Keratinocyte (primary cell): ENCODE measurements at places on chromosomes 6 and 20. TPM values are rescaled to one million over a fixed set of nuclear protein-coding genes. Genes with fewer than 3 reads are reported as not detected.

DNA sequence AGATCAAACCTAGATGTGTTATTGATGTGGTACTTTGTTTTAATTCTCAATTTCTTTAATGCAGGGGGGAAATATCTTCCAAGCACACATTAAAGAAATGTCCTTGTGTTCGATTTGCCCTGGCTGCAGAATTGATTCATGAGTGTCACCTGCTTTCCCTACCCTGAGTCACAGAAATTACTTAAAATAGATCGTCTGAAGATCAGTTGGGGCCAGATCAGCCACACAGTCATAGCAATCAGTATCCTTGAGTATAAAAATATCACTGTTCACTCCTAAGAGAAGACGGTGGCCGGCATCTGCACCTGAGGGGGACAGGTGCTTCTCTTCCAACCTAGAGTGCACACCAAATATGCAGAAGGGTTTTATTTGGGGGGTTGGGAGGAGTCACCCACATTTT, 115.2 kb upstream of the RIN2 start:
- no peak for DNase-seq
- H3K4me1 ChIP-seq, result no peaks in the 10 kb centered on the region
- no peak overlapping the region for H3K4me3 ChIP-seq

DNA sequence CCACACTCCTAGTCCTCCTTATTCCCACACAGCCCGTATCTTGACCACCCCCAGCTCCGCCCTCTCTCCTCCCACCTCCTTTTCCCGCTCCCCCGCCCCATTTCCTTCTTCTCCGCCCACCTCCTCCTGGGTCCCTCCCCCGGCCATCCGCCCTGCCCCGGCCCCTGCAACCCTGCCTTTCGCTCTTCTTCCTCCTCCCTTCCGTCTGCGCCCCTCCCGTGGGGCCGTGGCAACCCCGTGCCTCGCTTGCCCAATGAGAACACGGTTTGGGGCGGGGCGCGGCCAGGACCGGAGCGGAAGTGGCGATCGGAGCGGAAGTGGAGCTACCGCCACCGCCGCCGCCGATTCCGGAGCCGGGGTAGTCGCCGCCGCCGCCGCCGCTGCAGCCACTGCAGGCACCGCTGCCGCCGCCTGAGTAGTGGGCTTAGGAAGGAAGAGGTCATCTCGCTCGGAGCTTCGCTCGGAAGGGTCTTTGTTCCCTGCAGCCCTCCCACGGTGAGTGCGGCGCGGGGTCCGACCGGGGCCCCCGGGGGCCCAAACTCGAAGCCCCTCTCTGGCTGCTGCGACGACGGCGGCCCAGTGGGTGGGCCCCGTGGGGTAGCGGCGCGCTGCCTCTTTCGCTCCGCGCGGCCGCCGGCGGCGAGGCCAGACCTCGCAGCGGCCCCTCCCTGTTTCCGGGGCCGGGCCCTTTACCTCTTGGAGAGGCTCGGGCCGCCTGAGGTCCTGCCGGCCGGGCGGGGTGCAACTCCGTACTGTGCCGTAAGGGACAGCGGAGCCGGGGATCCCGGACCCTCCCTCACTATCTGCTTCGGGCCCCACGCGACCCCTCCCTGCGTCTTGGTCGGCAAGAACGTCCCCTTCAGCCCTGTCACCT, at the start of gene YWHAB:
Gene YWHAB (plus strand): TSS at position 314 of the 874 bp plus-strand sequence. CDS start 15,829 bp downstream, outside the sequence.
- peak; percentile 57 for DNase-seq
- H3K4me1 ChIP-seq, result peaks cover 31% of the 10 kb centered on the region
- peak within 1 kb of the TSS; percentile 86 for H3K27ac ChIP-seq

DNA sequence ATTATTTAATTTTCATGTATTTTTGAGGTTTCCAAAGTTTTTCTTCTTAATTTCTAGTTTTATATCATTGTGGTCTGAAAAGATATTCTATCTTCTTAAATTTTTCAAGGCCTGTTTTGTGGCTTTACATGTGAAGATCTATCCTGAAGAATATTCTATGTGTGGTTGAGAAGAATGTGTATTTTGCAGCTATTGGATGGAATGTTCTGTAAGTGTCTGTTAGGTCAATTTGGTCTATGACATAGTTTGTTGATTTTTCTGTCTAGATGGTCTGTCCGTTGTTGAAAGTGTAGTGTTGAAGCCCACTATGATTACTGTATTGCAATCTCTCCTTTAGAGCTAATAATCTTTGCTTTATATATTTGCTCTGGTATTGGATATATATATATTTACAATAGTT, 125.7 kb downstream of the CRYBG1 start:
- H3K4me1 ChIP-seq, result peaks cover 22% of the 10 kb centered on the region
- no peaks in the 10 kb centered on the region for H3K27me3 ChIP-seq
- DNase-seq, result no peak
- H3K4me3 ChIP-seq, result no peak overlapping the region

The ARMH2 gene
- polyA plus RNA-seq, result not detected in 3 replicates

The SLC32A1 gene
- not detected in 3 replicates for polyA plus RNA-seq

DNA sequence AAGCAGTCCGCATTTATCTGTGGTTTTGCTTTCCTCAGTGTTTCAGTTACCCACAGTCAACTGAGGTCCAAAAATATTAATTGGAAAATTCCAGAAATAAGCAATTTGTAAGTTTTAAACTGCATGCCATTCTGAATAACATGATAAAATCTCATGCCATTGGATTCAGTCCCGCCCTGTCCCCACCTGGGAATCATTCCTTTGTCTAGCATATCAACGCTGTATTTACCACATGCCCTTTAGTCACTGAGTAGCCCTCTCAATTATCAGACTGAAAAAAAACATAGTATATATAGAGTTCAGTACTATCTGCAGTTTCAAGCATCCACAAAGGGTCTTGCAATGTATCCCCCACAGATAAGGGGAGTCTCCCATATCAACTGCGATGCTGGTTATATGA, 17.1 kb downstream of the RANBP9 start:
- no peak for DNase-seq
- no peak overlapping the region for H3K27ac ChIP-seq
- H3K4me1 ChIP-seq, result peaks cover 13% of the 10 kb centered on the region
- H3K4me3 ChIP-seq, result no peak overlapping the region
- H3K27me3 ChIP-seq, result no peaks in the 10 kb centered on the region
- peaks cover 10% of the 10 kb centered on the region for H3K36me3 ChIP-seq

The HLA-DOB gene
- polyA plus RNA-seq, result 9.2 to 12.7 TPM (median 12.5 TPM) in 3 replicates

The SLC26A8 gene
- 0.02 to 0.18 TPM (median 0.04 TPM) in 3 replicates for polyA plus RNA-seq

The SMOC2 gene
- polyA plus RNA-seq, result 0.46 to 1.1 TPM (median 0.85 TPM) in 3 replicates

DNA sequence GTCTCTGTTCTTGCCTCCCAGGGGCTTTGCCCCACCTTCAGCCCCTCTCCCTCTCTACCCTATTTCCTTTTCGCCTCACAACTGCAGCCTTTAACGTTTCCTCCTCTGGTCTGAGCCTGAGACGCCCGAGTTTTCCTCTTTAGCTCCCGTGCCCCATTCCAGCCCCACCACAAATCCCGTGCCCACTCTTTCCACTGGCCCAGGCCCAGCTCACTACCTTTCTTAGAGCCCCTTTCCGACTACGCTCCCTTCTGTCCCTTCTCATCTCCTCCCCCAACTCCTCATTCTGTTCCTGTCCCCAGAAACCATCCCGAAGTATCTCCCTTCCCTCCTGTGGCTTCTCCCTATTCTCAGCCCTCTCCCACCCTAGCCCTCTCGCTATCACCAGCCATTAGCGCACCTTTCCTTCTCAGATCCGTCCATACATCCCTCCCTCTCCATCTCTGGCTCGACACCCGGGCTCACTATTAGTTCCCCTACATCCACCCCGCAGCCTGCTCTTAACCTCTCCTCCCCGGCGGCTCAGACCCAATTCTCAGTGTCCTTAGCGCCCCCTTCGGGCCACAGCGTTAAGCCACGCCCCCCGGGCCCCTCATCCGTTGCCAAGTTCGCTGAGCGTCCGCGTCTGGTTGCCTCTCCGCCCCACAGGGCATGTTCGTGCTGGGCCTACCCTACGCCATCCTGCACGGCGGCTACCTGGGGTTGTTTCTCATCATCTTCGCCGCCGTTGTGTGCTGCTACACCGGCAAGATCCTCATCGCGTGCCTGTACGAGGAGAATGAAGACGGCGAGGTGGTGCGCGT, 2.7 kb downstream of the SLC32A1 start:
- DNase-seq, result no peak
- H3K27ac ChIP-seq, result no peak overlapping the region
- no peak overlapping the region for H3K4me3 ChIP-seq
- peaks cover 17% of the 10 kb centered on the region for H3K4me1 ChIP-seq
- H3K36me3 ChIP-seq, result no peaks in the 10 kb centered on the region

DNA sequence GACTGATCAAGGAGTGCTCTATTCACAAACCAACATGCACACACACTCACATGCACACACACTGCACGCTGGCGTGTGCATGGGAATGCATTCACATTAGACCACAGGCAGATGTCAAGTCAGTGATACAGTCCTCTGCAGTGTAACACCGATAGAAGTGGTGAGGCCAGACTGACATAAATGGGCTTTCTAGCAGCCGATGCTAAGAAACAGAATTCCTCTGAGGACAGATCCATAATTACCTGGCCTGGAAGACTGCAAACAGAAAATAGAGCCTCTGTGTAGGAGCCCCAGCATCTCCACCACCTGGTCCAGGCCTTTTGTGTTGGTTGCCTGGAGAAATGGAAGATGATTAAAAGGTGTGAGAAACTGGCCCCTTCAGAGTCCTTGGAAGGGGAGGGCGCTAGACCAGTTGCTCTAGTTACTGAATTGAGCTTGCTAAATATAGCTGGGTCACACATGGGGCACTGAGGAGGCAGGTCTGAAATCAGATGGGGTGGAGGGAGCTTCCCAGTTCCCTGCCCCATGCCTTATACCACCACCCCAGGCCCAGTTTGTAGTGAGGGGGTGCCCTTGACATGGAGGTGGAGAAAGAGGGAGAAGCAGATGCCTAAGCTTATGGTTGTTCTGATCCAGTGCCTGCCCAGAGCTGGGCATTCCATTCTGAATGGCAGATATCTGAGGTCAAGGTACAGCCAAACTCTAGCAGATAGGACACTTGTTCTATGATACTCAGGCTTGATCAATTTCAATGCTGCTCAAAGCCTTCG, 233.8 kb downstream of the LRFN2 start:
- no peaks in the 10 kb centered on the region for H3K36me3 ChIP-seq
- no peak overlapping the region for H3K4me3 ChIP-seq
- peaks cover 3% of the 10 kb centered on the region for H3K4me1 ChIP-seq
- H3K27me3 ChIP-seq, result peaks cover 5% of the 10 kb centered on the region

DNA sequence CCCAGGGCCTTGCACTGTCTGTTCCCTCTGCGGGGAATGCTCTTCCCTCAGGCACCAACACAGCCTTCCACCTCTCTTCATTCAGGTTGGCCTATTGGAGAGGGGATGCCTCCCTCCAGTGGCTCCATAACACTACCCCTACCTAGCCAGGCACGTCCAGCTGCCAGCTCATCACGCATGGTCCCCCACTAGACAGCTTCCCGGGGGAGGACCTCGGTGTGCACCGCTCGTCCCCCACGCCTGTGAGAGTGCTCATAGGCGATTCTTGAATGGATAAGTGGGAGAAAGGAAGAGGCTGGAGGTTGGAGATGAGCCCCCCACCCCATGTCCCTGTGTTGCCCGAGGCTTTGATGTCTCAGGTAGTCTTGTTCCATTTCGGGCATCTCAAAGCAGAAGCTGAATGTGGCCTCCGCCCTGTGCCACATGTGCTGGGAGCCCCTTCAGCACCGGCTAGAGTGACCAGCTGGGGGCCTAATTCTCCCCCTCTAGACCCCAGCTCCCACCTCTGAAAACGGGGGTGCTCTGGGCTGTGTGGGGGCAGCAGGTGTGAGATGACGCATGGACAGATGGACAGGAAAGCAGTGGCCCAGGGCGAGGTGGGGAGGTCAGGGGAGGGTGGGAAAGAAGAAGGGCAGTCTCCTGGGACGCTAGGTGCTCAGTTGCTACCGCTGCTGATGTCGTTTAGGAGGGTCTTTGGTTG, 333.0 kb downstream of the TAF4 start:
- H3K4me3 ChIP-seq, result no peak overlapping the region
- no peak for DNase-seq
- no peak overlapping the region for H3K27ac ChIP-seq
- peaks cover 33% of the 10 kb centered on the region for H3K27me3 ChIP-seq
- H3K36me3 ChIP-seq, result no peaks in the 10 kb centered on the region

The ZFP57 gene
- 17.4 to 26.3 TPM (median 22.5 TPM) in 3 replicates for polyA plus RNA-seq

The ADGRG6 gene
- 9.4 to 20.1 TPM (median 14.6 TPM) in 3 replicates for polyA plus RNA-seq

The LAMA2 gene
- 0.52 to 1.4 TPM (median 1.2 TPM) in 3 replicates for polyA plus RNA-seq

DNA sequence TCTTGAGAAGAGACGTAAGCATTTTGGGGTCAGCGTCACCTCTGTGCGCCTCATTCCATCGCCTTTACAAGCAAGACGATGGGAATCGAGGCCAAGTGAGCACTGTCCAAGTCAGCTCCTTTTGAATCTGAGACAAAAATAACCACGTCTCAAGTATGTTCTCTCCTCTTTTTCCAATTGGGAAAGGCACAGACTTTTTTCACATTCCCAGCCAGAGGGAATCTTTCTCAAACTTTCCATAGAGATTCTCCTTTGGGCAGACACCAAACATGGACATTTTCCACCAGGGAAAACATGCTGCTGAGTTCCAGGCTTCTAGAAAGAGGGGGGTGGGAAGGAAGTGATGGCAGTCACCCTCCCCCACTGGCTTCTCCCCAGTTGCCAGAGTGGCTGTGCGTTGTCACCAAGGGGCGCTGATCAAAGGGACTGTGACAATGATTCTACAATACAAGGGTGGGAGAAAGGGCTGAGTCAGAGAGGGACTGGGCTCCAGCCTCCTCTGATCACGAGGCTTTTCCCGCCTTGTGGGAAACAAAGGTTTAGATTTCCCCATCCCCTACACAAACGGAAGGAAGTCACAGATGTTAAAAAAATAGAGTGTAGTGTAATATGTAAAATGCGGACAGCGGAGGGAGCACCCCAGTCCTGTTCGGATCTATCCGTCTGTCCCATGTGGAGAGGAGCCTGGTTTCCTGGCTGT, 281.9 kb upstream of the RNF24 start:
- no peak overlapping the region for H3K27ac ChIP-seq
- H3K4me1 ChIP-seq, result no peaks in the 10 kb centered on the region
- H3K36me3 ChIP-seq, result no peaks in the 10 kb centered on the region
- H3K4me3 ChIP-seq, result no peak overlapping the region
- H3K27me3 ChIP-seq, result peaks cover 26% of the 10 kb centered on the region

DNA sequence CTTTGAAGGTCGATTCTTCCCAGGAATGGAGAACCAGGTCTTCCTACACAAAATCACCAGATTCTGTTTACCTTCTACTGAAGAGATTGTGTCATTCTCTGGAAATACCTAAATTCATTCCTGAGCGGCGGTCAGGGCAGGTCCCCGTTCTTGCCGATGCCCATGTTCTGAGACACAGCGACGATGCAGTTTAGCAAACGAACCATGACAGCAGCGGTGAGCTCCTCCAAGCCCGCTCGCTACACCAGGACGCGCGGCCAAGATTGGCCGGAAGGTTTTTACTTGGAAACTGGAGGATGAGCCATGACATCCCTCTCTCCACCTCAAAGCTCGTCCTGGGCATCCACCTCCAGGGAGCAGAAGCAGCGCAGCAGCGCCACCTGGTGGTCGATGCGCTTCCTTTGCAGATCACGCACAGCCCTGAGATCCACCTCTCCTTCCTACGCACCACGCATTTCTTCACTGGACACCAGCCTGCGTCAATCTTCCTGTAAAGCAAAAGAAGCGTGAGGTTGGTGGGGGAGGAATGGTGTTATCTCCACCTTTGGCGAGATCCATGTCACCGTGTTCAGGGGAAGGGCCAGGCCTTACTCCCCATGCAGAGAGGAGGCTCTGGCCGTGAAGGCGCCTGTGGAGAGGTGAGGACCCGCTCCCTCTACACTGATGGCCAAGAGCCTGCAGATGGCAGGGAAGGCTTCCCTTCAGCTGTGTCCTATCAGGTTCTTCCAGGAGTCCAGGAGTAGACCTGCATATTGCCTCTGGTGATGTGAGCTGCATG, 9.9 kb upstream of the HLA-B start:
- no peak overlapping the region for H3K27ac ChIP-seq
- no peaks in the 10 kb centered on the region for H3K4me1 ChIP-seq
- H3K4me3 ChIP-seq, result no peak overlapping the region
- peaks cover 21% of the 10 kb centered on the region for H3K27me3 ChIP-seq

- H3K27ac ChIP-seq, result peak overlapping the region; percentile 44
- H3K36me3 ChIP-seq, result no peaks in the 10 kb centered on the region
- peaks cover 16% of the 10 kb centered on the region for H3K4me1 ChIP-seq
- DNase-seq, result peak; percentile 86
- H3K27me3 ChIP-seq, result no peaks in the 10 kb centered on the region
Measured at GRCh38 chr6:52065621-52066020, 21.8 kb downstream of the PKHD1 start.
